ENCODE measurements at places on chromosomes 2 and 18.

DNA sequence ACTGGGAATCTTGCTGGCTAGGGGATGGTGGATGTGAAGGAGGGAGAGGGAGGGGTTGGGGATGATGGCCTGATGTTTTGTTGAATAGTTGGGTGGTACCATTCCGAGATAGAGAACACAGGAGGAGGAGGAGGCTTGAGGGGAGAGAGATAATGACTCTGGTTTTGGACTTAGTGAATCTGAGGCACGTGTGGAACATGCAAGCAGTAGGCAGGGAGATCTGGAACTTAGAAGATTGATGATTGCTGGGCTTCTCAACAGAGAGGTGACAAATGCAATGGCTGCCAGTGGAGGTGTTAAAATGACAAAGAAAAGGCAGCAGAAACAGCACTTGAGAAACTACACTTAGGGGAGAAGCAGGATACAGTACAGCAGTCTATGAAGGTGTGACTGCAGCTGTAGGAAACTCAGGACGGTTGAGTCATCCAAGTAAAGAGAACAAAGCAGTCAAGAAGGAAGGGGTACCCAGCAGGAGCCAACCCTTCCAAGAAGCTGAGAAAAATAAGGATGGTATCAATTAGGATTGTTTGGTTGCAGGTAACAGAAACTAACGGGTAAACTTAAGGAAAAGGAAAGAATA lies 221.4 kb upstream of the FBXO11 start:
- DNase-seq, result no peak

DNA sequence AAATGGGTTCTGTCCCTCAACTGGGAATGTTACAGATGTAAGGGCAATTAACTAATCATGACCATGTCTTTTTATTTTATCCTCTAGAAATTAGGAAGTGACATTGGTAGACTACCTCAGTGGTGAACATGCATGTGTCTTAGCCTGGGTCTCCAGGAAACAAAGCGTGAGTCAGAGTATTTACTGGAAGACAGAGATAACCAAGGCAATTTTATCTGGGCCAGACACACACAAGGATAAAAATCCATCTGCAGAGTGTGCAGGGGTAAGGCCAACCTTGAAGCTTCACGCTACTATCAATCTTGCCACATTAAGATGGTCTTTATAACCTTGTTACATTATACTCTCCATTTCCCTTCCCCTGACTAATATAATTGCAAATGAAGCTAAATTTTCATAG lies 487.5 kb downstream of the SUCLG1 start:
- no peak for DNase-seq

DNA sequence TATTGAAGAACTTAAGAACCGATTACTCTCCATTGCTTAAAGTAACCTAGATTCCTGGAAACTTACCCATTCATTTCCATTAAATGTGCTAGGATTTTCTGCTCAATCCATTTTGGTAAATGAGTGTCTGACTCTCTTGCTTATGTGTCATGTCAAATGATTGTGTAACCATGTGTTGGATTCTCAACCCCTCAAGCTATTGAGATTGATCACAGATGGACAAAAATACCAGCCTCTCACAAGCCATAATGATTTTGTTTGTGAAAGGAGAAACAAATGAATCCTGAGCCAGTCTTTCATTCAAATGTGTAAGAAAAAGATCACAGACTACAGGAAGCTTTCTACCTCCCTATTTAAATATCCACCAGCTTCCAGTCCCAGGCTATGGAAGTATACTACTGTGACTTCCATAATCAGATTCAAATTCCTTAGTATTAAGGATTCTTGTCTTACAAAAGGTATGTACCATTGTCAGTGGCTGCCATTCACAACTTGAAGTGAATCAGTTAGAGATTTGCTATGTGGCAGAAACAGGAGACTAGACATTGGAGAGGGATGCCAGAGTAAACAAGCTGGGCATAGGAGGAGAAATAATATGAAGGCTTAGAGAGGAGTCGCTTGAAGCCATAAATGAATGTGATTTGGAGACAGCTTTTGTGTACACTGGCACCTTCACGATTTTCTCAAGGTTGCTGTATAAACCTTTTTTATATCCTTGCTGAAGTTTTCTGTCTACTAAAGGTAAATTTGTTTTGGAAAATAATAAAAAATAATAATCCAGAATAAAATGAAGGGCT lies 498.5 kb upstream of the SETBP1 start:
- no peak for DNase-seq

DNA sequence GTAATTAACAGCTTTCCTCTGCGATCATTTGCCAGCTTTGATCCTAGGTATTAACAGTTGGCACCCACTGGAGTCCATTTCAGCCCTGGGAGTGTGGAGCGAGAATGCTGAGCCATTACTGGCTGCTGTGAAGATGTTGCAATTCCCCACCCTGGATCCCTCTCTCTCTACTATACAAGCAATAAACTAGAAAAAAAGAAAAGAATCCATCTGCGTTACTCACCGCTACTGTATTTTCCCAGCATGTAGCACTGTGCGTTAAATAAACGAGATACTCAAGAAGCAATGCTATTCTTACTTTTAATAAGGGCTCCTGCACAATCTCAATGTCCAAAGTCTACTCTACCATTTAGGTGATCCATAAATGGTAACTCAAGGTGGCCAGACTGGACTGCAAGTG lies 8.5 kb downstream of the RTTN start:
- DNase-seq, result no peak

- DNase-seq, result no peak
These were observed 434.7 kb downstream of the EIPR1 start for GRCh38 chr2:2942906-2943305.

DNA sequence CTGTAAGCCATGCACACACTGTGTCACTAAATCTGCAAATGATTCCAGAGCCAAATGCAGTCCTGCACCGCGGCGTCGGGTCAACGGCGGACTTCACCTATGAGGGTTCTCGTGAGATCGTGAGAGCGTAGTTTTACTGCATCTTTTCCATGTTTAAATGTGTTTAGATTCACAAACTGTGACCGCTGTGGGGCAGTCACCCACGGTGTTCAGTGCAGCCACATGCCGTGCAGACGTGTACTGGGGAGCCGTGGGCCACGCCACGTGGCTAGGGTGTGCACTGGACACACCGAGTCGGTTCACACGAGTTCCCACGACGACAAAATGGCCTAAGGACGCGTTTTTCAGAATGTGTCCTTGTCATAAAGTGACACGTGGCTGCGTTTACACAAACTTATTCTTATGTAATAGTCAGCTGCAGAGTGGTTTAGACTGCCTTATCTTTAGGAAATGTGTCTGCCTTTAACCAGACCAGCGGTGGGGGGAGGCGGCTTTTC lies 34.1 kb downstream of the NFATC1 start:
- DNase-seq, result no peak

DNA sequence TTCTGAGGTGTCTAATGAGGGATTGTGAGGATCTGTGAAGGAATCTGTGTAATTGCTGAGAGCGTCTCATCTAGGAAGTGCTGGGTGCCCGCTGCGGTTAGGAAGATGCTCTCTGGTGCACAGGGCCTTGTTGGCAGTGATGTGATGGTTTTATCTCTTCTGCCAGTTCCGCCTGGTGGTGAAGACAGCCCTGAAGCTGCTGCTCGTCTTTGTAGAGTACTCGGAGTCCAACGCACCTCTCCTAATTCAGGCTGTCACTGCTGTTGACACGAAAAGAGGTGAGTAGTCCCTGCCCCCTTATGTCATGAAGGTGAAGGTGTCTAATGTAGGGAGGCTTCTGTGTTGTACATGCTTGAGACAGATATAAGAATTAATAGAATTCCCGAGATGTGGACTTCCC lies 234.2 kb downstream of the TPGS2 start:
- no peak for DNase-seq
